Activated CD4-positive, alpha-beta T cell treated with anti-CD3 and anti-CD28 coated beads, Interleukin-2, amount 10 ng/mL, durations not matched to agents 7 days and 5 days (primary cell): ENCODE measurements at places on chromosomes 16 and 17. TPM values are rescaled to one million over a fixed set of nuclear protein-coding genes. Genes with fewer than 3 reads are reported as not detected.

DNA sequence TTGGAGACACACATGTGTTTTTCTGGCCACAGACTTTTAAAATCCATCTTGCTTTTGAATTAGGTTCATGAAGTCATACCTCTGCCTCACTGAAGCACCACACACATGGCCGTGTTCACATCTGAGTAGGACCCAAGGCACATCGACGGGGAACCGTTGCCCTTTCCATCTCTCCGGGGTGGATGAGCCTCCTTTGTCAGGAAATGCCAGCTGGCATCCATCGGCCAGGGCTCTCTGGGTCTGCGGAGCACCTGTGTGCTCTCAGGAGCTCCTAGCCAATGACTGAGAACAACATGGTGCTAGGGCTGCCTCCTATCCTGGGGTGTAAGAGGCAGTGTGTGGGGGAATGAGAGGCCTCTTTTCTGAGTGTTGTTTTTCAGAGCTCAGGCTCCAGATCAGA is 24.5 kb upstream of the NKD1 start:
- no peak for DNase-seq

CCL13 gene
- total RNA-seq: not detected

DNA sequence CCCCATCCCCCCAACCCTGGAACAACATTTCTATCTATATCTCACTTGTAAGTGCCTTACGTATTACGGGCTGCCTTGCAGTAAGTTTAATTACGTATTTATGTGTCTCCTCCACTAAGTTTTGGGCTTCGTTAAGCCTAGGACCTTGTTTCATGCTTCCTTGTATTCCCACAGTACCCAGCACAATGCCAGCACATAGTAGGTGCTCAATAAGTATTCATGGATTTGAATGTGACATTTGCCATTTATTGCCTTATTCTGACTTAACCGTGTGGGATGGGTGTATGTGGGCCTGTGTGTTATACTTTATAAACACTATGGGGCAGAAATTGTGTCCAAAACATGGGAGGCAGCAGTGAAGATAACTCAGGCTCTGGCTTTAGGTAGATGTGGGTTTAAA is 6.0 kb downstream of the COA3 start:
- DNase-seq: no peak

DNA sequence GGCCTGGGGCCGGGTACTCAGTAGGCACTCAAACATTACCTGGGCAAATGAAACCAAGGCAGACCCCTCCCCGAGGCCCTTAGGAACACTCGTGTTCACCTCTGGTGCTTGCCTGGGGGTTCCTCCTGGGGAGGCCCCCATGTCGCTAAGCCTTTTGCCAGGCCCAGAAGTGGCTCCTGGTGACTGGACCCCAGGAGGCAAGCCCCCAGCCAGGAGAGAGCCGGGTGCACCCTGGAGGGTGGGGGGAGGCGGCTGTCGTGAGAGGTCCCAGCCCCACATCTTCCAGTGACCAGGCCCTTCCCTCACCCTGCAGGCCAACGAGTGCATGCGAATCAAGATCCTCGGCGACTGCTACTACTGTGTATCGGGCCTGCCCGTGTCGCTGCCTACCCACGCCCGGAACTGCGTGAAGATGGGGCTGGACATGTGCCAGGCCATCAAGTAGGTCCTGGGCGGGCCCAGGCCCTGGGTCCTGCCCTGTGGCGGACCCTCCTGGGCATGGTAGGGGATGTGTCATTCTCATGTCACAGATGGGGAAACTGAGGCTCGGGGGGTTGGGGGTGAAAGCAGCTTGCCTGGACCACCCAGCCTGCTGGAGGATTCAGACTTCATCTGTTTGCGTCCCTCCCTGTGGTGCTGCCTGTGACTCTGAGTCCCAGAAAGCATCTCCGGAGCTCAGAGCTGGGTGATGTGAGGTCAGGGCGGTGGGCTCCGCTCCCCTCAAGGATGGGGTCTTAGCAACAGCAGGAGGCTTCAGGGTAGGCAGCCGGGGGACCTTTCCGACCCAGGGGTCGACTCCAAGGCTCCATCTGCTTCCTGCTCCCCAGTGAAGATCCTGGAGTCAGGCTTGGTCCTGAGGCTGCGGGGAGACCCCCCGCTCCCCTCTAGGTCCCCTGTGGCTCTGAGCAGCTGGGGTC is 32.5 kb downstream of the ADCY7 start:
- DNase-seq: no peak

GRCh38 chr16:89183463-89183862 is 11.9 kb downstream of the CDH15 start:
- no peak for DNase-seq

PERCC1 gene
- not detected for total RNA-seq

KRTAP4-9 gene
- not detected for total RNA-seq

DNA sequence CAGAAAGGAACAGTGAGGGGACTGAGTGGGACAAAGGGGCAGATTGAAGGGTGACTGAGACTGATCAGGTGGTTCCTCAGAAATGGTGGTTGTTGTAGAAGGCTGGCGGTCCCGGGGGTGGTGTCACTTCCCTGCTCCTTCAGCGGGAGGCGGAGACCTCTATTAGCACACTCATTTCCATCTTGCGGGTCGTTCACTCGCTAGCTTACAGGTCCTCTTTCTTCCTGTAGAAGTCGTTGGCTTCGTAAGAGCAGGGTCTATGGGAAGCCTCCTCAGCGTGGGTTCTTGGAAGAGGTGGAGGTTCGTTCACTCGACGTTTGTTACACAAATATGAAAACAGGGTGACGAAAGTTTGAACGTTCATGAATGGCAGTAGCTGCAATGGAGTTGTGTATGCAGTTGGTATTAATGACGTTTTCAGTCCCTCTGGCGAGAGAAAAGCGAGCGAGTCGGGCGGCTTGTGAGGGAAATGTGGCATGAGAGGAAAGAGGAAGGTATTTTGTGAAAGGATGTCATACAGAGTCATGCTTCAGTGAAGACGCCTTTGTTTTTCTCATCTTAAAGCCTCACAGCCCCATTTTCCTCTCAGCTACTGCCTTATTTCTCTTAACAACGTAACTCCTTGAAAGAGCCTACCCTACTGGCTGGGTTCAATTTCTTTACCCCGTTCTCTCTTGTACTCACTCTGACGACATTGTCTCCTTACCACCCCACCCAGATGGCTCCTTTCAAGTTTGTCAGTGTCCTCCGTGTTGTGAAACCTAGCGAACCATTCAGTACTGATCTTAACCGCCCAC is 667 bp downstream of the EFCAB13 start:
- peak; percentile 59 for DNase-seq

- peak; percentile 90 for DNase-seq
Measured at GRCh38 chr16:79601931-79602627, 1.5 kb upstream of the MAF start.

DNA sequence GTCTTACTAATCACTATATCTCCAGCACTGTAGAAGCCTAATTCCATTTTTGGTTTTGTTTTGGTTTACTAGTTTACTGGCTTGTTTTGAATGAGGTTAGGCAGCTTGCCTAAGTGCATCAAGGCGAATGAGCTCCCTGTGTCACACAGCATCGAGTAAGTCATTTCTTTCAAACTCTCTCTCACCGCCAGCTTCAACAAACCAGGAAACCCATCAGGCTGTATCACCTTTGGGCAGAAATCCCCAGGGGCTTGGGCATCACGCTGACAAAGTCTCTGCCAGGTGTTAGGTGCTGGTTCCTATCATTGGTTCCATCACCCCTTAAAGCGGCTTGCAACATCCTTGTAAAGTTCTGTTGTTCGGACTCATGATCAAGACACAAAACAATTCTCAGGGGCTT is 226.6 kb downstream of the GRIN2A start:
- no peak for DNase-seq

DNA sequence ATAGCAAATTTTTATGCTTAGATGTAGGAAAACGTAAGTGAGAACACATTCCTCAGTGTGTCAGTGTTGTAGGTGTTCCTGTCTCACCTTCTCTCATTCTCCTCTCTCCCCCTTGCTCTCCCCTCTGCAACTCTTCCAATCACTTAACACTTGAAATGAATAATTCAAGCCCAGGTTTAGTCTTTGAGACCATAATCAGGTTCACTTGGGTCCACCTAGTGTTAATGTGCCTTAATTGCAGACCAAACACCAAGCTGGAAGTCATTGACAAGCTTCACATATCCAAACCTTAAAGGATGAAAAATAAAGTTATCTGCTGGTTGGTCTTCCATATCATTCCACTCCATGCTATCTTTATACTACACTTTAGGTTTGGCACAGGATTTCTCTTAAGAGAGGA is 37.0 kb downstream of the STXBP4 start:
- peak; percentile 12 for DNase-seq

DNA sequence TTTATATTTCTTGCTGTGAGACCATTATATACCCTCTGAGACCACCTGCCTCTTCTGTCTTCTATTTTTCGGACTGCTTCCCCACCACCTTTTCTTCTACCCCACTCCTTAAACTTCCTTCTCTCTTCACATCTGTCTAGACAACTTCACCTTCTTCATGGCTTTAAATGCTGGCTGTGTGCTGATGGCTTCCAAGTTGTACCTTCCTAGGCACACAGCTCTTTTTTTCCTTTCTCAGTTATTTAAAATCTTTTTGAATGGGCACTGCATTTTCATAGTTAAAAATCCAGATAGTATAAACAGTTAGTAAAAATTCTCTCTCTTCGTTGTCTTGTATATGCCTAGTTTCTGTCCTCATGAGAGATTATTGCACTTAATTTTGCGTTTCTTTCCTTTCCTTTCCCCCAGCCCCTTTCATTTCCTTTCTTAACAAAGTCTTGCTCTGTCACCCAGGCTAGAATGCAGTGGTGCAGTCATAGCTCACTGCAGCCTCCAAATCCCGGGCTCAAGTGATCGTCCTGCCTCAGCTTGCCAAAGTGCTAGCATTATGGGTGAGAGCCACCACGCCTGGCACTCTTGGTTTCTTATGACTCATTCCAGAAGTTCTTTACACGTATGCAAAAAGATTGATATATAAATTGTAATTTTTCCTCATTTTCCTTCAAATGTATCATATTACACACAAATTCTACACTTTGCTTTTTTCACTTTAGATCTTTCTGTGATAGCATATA is 114.3 kb downstream of the NPIPB5 start:
- no peak for DNase-seq

SPSB3 gene
- total RNA-seq: 38.0 TPM

DNA sequence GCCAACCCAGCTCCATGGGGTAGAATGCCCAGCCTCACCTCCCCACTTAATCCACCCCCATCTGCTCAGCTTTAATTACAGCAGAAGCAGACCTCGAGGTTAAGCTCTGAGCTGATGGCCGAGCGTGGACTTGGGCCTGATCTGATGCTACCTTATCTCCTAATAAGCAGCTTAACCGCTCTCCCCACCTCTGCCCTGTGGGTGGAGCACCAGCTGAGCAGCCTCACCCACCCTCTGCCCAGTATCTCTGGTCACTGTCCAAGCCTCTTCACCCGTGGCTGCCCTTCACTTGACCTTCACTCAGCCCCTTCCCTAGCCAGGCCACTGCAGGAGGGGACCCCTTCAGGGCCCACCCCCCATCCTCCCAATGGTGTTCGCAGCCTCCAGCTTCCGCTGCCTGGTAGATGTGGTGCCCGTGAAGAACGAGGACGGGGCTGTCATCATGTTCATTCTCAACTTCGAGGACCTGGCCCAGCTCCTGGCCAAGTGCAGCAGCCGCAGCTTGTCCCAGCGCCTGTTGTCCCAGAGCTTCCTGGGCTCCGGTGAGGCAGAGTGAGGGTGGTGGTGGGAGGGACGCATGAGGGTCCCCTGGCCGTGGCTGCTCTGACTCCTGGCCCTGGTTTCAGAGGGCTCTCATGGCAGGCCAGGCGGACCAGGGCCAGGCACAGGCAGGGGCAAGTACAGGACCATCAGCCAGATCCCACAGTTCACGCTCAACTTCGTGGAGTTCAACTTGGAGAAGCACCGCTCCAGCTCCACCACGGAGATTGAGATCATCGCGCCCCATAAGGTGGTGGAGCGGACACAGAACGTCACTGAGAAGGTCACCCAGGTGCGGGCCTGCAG is 6.8 kb downstream of the KCNH6 start:
- DNase-seq: no peak
